ENCODE measurements at places on chromosomes 6 and 20.

DNA sequence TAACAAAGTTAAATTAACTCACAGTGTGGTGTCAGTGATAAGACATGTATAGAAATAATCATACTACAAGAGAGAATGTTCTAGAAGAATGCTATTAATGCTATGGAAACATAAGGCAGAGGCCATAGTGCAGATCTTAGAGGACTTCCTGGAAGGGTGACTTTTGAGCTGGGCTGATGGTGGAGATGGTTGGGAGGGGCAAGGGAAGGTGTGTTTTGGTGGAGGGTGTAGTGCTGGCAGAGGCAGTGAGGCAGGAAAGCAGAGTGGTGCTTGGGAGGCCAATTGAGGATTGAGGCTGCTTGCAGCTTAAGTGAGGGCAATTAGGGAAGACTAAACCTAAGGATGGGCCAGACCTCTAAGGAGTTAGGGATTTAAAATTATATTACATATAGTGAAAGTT, 58.5 kb upstream of the FNDC1 start:
- no peak for DNase-seq

GRCh38 chr6:141484711-141485110, 648.0 kb upstream of the GJE1 start:
- DNase-seq, result peak; percentile 80

DNA sequence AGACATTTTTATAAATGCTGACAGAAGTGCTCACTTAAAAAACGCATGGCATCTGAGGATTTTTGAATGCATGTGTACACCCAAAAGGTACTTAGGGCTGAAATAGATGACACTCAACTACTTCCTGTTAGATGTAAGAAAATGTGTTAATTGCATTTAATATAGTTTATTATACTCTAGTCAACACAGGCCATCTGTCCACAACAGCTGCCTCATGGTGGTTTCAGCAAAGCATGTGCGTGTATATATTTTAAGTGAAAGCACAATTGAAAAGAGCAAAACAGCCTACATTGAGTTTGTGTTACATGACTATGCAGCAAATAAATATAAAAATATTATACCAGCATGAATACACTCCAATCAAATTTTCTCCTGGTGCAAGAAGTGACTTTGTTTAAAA, 1233.0 kb upstream of the EYS start:
- DNase-seq, result no peak

DNA sequence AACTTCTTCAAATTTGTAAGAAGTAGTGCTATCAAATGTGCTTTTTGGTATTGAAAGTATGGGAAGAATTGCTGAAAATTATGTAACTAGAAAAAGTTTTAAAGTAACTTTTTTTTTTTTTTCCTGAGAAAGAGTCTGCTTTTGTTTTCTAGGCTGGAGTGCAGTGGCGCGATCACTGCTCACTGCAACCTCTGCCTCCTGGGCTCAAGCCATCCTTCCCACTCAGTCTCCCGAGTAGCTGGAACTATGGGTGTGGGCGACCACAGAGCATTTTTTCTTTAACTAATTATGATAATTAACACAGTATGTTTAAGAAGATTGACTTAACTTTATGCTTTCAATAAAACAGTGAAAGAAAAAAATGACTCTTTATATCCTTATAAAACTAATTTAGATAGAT, 38.4 kb downstream of the BMP5 start:
- DNase-seq, result no peak

DNA sequence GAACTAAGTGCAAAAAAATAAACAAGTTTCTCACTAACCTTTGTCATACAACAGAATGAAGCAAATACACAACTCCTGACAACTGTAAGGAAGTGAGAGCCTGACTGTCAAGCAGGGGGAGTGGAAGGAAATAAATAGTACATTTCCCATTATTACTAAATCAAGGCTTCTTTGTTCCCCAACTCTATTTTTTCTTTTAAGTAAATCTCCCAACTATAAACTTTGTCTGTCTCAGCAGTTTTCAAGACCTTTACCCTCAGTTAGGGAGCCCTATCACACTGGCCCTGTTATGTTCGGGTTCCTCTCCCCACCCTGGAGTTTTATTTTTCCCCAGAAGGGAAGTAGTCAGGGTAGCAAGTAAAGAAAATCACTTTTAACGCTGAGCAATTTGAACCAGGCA, 24.1 kb upstream of the IPCEF1 start:
- no peak for DNase-seq

DNA sequence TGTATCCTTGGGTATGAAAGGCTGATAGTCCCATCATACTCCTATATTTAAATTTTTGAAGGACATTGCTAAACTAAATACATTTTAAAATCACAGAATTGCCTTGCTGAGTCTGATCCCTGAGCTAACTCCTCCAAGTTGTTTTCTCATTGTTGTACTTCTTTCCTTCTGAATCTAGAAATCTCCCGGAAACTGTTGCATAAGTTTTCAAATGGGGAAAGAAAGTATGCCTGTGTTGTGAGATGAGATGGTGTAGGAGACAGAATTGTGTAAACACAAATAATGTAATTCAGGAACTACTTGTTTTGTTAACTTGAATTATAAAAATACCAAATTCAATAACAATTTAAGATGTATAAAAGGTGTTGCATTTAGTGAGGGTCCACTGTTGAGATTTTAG, 7.3 kb downstream of the PNRC1 start:
- DNase-seq, result no peak

DNA sequence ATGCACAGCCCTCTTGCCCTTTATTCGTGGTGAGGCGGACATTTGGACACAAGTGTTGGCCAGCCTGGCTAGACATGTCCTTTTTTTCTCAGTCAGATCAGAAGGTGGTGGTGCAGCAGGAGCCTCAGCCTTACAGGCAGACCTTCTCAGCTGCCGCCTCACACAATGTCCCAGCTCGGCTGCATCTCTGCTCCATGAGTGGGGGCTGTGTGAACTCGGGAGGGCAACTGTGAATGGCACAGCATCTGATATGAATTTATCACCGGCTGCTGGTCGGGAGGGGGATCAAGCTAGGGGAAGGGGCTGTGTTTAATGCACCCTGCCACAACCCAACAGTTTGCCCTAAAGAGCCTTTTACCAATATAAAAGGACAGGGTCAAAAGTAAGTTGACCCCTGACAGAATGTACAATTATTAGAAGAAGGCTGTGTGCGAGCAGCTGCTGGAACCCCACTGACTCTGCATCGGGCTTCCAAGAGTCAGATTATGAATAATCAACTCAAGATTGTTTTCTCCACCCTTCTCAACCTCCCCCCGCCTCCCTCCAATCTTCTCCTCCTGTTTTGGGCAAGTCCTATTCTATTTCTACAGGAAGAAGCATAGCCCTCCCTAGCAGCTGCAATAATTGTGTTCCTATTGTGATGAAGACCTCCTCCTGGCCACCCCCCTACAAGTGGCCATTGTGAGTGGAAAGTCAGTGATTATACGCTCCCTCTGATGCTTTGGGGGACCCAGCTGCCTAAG, 245.2 kb downstream of the PKHD1 start:
- DNase-seq, result no peak

GRCh38 chr20:17379651-17380050, 151.5 kb downstream of the BFSP1 start:
- no peak for DNase-seq

DNA sequence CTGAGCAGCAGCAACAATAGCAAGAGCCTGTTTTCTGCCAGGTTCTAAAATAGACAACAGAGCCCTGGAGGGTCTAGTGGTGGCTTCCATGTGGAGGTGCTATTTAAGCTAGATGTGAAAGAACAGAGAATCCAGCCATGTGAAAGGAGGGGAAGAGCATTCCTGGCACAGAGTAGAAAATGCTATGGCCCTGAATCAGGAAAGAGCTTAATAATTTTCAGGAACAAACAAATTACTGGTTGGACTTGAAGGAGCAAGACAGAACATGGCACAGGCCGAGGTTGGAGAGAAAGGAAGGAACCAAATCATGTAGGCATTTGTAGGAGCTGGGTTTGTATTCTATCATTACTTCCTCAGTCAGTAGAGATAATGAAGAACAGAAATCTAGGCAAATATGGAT, 98.3 kb downstream of the AIG1 start:
- DNase-seq, result no peak

DNA sequence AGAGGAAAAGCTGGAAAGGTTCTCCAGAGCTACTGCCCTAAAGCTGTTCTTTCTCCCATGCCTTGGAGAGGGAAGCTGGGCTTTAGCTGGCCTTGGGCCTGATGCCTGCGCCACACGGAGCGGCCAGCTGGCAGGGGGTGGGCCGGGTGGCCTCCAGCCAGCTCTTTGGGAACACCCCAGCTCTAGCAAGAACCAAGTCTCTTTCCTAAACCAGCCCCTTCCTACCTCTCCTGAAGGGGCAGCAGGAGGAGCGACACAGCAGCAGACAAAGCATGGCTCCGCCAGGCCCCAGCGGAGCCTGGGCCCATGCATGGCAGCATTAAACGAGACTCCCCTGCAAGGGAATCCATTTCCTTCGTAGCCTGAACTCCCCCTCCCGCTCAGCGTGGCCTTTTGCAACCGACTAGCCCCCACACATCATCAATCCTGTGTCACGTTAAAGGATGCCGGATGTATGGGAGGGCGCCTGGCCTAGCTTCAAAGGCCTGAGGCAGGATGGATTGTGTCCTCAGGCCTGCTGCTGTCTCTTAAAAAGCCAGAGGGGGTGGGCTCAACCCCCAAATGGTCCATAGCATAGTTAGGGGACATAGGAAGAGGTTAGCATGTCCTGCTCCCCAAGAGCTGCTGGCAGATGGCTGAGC, 14.0 kb downstream of the MRPS18A start:
- DNase-seq, result no peak

- no peak for DNase-seq
Measured at GRCh38 chr6:118468682-118469465, 79.2 kb upstream of the PLN start.

- DNase-seq, result no peak
Measured at GRCh38 chr6:37127961-37128862, 41.7 kb upstream of the PIM1 start.

- DNase-seq, result no peak
Measured at GRCh38 chr20:51860111-51860882, 58.0 kb upstream of the SALL4 start.

GRCh38 chr20:17168026-17168612, 58.7 kb upstream of the PCSK2 start:
- no peak for DNase-seq

DNA sequence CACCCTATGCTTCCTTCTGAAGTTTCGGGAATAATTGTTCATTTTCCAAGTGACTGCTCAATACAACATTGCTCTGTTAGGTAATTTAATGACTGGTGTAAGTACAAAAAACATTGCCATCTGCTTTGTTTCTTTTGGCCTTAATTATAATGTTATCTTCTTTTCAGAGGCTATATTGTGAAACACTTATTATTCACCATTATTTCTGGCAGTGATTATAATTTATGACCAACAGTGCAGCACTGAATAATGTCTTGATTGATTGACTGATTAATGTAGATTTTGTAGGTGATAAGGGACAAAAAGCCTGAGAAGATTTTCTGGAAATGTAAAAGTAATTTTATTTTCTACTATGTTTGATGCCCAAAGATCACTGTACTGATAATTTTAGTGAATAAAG, 377.7 kb downstream of the PLCB1 start:
- no peak for DNase-seq

GRCh38 chr6:139905404-139906052, 531.1 kb upstream of the CITED2 start:
- no peak for DNase-seq

GRCh38 chr6:121932076-121932991, 467.1 kb upstream of the HSF2 start:
- no peak for DNase-seq

DNA sequence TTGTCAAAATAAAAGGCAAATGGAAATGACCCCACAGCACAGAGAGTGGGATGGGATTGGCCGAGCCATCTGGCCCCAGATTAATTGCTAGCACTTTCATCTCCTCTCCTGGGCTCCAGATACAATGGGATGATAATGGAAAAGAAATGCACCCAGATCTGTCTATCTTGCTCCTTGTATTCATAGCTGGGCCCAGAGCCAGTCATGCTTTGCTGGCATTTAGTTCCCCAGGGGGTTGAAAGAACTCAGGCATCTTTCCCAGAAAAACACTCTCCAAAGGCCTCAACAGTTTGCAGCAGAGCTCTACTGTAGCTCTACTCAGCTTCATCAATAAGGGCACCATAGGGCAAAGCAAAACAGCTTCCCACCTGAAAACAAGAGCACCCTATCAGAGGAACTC, 116.0 kb upstream of the FOXA2 start:
- no peak for DNase-seq

- DNase-seq, result no peak
Measured at GRCh38 chr6:17584241-17584803, 15.8 kb upstream of the FAM8A1 start.

- DNase-seq, result no peak
Measured at GRCh38 chr6:43669050-43669921, 18.3 kb downstream of the MRPS18A start.

DNA sequence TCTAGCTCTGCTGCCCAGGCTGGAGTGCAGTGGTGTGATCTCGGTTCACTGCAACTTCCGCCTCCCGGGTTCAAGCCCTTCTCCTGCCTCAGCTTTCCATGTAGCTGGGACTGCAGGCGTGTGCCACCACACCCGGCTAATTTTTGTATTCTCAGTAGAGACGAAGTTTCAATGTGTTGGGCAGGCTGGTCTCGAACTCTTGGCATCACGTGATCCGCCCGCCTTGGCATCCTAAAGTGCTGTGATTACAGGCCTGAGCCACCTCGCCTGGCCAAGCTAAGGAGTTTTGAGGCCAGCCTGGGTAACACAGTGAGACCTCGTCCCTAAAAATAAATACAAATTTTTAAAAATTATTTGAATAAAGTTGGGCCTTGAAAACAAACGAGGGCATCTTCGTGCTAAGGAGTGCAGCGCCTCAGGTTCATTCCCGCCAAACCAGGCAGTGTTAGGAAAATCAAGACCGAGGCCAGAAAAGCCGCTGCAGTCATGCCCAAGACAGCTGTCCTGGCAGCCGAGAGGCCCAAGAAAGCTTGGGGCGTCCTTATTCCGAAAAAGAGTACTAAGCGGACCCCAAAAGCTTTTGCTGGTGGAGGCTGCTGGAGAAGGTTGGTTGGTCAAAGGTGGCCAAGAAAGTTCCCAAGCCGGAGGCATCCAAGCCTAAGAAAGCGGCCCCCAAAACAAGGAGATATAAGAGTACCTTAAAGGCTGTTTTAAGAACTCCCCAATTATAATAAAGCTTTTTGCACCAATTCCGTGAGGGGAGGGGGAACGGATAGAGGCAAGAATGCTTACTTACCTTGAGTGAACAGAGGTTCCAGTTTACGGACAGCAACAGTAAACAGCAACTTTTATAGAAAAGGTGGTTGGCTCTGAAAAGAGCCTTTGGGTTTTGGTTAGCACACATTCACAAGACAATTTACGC, 109.0 kb downstream of the HFE start:
- peak; percentile 78 for DNase-seq

DNA sequence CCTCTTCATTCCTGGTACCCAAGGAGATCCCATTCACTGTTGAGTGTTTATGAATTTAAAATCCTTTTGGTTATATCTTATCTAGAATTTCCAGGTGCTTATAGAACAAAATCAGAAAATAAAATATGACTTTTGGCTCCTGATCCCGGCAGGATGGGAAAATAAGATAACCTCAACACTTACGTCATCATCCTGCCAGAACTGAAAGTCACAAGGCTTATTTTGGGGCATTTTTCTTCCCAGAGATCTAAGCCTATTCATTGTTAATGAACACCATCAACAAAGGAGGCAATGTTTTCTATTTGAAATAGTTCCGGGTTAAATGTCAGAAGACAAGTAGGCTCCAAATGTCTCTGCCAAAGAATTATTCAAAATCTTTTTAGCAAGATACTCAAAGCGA, 580.6 kb downstream of the TFAP2A start:
- DNase-seq, result no peak

GRCh38 chr6:53054532-53054931, 10.7 kb upstream of the FBXO9 start:
- DNase-seq, result no peak

- no peak for DNase-seq
Measured at GRCh38 chr20:49147296-49147695, 40.8 kb downstream of the STAU1 start.

- DNase-seq, result no peak
Measured at GRCh38 chr20:64082126-64082731, 2.0 kb downstream of the LKAAEAR1 start.

Measured in T-helper 1 cell (primary cell).